ENCODE measurements at places on chromosomes 5 and 9.

GRCh38 chr9:120901755-120902568 lies 24.6 kb downstream of the TRAF1 start:
- DNase-seq = no peak

DNA sequence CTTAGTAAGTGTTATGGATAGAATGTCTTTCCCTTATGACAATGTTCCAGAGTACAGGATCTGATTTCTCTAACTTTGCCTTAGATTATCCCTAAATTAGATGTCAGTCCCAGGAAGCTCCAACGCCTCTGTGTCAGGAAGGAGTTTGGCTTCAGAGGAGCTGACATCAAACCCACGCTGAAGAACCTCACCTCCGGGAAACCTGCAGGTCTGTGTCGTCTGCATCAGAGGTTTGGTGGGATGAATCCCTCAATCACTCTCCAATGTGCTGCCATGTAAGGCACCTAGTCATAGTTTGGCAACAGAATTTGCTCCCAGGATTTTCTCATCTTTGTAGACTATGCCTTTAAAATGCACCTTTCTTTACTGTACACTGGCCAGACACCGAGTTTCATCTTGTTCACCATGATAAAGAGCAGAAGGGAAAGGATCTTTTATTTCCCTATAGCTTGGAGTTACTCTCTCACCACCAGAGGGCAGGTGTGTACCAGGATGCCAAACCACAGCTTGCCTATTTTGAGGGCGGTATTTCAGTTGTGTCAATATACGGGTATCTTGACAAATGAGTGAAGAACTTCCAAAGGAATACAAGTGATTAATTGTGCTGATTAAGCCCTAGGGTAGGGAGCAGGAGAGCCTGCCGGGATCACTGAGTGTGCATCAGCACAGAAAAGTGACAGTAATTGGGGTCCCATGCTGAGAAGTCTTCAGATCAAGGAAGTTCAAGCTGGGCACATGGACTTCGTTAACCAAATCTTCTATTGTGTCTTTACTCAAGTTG lies 23.4 kb downstream of the MINAR2 start:
- DNase-seq = peak; percentile 86

DNA sequence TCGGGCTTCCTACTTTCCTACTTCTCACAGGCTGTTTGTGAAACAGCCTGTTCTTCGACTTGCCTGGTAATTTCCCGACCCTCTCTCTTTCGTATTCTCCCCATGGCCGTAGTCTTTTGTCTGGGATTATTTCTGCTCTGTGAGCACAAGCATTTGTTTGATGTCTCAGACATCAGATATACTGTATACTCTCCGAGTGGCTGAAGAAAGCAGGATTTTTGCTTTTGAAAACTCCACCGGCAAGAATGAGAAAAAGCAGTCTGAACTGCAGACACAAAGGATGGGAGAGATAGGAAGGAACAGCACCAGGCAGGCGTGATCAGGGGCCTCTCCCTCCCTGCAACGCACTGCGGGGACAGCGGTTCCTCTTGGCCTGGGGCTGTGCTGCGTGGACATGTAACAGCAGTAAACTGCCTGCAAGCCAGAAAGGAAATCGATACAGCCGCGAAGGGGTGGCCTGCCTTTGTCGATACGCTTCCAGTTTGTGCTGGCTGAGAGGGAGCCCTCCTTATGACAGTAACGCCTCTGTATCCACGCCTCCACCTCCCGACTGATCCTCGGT lies 313.9 kb upstream of the TLE4 start:
- DNase-seq = peak; percentile 10

GRCh38 chr5:169904059-169904458 lies 76.2 kb downstream of the INSYN2B start:
- DNase-seq = no peak

- no peak for DNase-seq
These were observed 14.9 kb upstream of the CERCAM start for GRCh38 chr9:128405780-128406171.

- DNase-seq = no peak
These were observed 206.0 kb upstream of the WWC1 start for GRCh38 chr5:168085261-168086031.

- DNase-seq = no peak
These were observed 27.5 kb downstream of the GOLGA1 start for GRCh38 chr9:124913378-124913777.

GRCh38 chr5:76303921-76304320 lies 99.2 kb upstream of the IQGAP2 start:
- DNase-seq = no peak

GRCh38 chr5:173809014-173809413 lies 79.1 kb upstream of the CPEB4 start:
- DNase-seq = no peak

- no peak for DNase-seq
These were observed 337.5 kb downstream of the ZSWIM6 start for GRCh38 chr5:61669531-61669930.

DNA sequence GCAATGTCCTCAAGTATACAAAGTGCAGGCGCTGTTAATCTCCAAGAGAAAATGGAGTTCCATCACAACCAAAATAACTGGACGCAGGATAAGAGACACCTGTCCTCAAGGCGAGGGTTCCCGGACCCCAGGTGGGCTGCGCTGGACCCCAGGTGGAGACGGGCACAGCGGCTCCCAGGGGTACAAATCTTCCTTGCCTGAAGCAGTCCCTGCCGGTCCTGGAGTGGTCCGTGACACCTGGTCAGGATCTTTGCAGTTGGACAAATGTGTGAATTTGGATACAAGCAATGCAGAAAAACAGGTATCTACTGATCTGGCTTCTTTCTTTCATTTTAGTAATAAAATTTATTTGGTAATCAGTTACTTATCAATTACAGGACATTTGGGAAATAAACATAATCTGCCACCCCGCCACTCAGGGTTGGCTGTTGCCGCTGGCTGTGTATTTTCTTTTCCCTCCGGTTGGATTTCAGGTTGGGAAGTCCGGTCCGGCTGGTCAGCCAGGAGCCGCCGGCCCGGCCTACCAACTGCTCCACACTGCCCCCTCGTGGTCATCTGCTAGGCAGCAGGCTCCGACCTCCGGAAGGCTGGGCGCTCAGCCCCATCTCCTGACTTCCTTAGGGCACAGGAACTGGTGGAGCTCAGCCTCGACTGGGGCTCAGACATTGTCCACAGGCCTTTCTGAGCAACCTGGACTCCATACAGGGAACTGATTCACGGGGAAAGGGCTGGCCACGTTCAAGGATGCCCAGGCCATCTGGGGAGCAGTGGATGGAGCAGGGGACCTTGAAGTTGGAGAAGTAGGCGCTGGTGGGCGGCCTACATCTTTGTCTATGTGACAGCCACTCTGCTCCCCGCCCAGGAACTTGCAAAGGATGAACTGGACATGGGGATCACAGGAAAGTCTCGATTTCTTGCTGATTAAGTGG lies 43.4 kb downstream of the NXNL2 start:
- DNase-seq = peak; percentile 89

- DNase-seq = no peak
These were observed 17.2 kb upstream of the CMYA5 start for GRCh38 chr5:79672392-79672791.

GRCh38 chr9:78025186-78025585 lies 6.4 kb downstream of the GNAQ start:
- no peak for DNase-seq

Measured in GM23338 (cell line).